Stimulated activated CD4-positive, alpha-beta T cell treated with anti-CD3 and anti-CD28 coated beads, TNF-alpha, amount 100 ng/mL, for 48 hours (primary cell): ENCODE measurements at places on chromosomes 3 and 15.

DNA sequence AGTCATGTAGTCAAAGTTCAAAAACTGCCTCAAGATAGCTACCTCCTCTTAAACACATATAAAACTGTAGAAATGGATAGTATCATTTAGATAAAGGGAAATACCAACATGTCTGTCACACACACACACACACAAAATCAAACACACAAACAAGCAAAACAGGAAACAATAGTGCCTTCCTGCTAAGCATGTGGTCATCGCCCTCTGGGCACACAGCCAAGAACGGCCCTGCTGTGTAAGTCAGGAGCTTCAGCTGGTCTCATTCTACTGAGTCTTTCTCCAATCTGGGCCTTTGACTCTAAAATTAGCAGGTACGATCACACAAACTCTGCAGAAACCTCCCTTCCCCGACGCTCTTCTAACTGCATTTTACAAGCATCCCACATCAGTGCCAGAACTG is 272.2 kb upstream of the CHRNA7 start:
- no peak for DNase-seq

DNA sequence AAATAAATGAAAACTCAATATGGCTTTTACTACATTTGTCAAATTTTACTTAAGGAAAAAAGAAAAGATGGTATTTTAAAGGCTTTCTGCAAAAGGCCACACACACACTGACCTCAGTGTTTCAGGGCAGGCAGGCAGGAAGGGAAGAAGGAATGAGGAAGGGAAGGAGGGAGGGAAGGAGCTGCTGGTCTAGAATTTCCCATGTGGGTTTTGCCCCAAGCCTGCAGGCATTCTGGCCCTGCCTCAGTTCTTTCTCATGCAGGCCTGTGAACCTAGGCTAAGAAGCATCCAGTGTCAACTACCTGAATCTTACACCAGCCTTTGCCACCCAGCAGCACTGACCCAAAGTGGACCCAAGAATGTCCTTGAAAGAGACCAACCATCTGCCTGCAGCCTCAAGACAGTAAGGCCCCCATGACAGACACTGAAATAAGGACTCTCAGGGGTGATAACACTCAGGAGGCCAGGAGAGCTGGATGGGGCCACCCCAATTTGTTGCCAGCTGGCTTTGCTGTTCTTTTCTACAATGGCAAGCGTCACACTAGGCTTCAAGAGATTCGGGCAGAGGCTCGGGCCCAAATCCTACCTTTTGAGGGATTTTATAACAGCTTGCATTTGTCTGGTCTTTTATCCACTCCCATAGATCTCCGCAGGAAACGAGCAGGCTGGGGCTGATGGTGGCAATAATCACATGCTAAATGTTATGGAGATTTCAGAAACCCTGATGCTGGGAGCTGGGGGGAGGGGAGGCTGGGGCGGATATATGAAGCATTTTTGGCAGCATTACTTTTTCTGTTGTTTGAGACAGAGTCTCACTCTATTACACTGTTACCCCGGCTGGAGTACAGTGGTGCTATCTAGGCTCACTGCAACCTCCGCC is 51.4 kb downstream of the XXYLT1 start:
- no peak for DNase-seq

GRCh38 chr3:186361762-186362536 is at the start of gene DGKG:
Gene DGKG, minus strand, starts transcription at chr3:186362234. Its CDS starts 41,775 bp downstream, at chr3:186320459.
- peak; percentile 11 for DNase-seq

GRCh38 chr3:166634091-166634746 is 745.9 kb downstream of the ZBBX start:
- DNase-seq, result no peak

- no peak for DNase-seq
Measured at GRCh38 chr3:70085613-70086012, 86.1 kb downstream of the SAMMSON start.

DNA sequence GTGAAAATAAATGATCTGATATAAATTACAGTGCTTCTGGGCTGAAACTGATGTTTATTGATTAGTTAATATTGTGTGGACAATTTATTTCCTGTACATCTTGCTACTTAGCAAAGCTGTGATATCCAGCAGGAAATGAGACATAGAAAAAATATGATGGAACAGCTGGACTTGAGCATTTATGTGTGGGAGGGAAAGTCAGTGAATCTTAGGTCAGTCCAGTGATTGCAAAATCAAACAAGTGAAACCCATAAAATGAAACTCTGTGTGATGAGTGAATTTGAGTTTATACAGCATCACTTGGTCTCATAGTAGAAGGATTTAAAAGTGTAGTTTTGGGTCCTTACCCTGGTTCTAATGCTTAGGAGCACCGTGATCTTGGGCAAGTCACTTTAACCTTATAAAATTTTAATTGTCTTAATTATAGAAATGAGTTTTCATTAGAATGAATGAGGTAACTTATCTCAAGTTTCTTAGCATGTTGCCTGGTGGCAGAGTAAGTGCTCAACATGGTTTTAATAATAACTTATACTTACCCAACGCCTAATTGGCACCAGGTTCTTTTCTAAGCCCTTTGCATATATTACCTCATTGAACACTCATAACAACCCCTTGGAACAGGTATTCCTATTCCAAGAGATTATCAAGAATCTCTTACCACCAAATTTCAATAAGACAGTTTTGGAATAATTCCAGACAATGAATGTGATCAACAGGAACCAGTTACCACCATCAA is 194.6 kb downstream of the ADAMTSL3 start:
- DNase-seq, result no peak

GRCh38 chr15:27449941-27450340 is 479.0 kb downstream of the GABRG3 start:
- no peak for DNase-seq

DNA sequence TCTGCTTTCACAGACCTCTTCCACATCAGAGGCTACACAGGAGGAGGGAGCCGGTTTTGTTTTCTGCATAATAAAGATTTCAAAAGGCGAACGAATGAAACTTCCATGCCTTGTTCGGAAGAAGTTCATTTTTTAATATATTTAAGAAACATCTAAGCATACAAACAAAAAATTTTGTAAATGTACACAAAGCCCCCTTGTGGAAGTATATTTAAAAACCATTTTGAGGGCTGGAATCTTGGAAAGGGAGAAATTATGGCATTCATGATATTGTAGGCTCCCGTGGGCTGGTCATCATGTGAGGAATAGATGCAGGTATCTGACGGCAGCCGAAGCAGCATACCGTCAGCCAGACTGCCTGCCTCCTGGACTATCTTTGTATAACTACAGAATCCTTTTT is 90.4 kb downstream of the MECOM start:
- no peak for DNase-seq

- DNase-seq, result no peak
Measured at GRCh38 chr3:154243353-154243752, 80.9 kb downstream of the DHX36 start.
